Cardiac muscle cell (in vitro differentiated cells and primary cell): ENCODE measurements at places on chromosomes 16 and 17. TPM values are rescaled to one million over a fixed set of nuclear protein-coding genes. Genes with fewer than 3 reads are reported as not detected.

GRCh38 chr17:35011671-35012216 lies 31.4 kb downstream of the LIG3 start:
- DNase-seq, result no peak
- H3K4me3 ChIP-seq, result no peak overlapping the region
- H3K27me3 ChIP-seq, result no peaks in the 10 kb centered on the region
- peaks cover 6% of the 10 kb centered on the region for H3K36me3 ChIP-seq
- no peak overlapping the region for H3K27ac ChIP-seq

DNA sequence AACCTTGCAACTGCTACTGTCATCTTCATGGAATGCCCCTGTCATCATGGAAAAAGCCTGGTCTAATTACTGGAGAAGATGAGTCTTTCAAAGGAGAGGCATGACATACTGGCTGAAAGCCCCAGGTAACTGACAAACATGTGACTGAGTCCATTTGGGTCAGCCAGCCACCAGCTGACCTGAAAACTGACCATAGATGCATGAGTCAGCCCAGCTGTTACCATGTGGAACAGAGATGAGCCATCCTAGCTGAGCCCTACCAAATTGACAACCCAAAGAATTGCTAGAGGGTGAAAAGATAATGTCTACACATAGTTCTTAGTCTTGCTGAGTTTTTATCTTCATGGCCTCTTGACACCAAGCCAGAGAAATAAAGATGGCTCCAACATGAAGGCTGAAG lies 311.8 kb downstream of the UTP18 start:
- no peak for DNase-seq
- H3K27me3 ChIP-seq, result no peaks in the 10 kb centered on the region
- H3K4me1 ChIP-seq, result no peaks in the 10 kb centered on the region
- no peak overlapping the region for H3K27ac ChIP-seq
- H3K36me3 ChIP-seq, result no peaks in the 10 kb centered on the region

The SGCA gene
- polyA plus RNA-seq, result 69.9 and 90.6 TPM in 2 replicates

DNA sequence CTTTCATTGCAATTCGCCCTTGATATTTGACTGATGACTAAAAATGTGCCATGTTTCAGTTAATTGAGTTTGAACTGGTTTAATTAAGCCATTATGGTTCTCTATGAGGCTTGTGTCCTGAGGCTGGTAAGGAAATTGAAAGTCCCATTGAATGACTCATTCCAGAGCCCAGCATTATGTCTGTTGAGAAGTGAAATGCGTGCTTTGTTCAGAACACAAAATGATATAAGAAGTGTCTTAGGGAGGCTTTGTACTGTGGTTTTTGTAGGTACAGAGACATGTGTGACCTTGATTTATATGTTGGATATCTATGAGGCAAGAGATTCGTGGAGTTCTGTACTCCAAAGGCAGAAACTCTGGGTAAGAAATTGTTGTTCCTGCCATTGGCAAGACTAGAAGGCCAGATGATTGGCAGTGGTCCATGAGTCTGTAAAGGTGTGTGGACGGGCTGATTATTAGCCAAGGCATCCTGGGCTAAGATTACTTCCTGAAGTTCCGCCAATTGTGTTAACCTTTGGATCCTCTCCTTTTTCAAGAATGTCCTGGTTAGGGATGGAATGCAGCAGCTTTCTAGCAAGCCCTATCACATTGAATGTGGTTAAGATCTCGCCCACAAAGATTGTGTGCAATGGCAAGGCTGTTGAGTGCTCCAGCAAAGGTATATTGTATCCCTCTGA lies 103.7 kb downstream of the NPIPB5 start:
- no peak overlapping the region for H3K27ac ChIP-seq
- H3K27me3 ChIP-seq, result no peaks in the 10 kb centered on the region
- DNase-seq, result no peak
- no peaks in the 10 kb centered on the region for H3K36me3 ChIP-seq
- H3K4me3 ChIP-seq, result no peak overlapping the region
- H3K4me1 ChIP-seq, result no peaks in the 10 kb centered on the region

The TMEM114 gene
- not detected in 2 replicates for polyA plus RNA-seq

DNA sequence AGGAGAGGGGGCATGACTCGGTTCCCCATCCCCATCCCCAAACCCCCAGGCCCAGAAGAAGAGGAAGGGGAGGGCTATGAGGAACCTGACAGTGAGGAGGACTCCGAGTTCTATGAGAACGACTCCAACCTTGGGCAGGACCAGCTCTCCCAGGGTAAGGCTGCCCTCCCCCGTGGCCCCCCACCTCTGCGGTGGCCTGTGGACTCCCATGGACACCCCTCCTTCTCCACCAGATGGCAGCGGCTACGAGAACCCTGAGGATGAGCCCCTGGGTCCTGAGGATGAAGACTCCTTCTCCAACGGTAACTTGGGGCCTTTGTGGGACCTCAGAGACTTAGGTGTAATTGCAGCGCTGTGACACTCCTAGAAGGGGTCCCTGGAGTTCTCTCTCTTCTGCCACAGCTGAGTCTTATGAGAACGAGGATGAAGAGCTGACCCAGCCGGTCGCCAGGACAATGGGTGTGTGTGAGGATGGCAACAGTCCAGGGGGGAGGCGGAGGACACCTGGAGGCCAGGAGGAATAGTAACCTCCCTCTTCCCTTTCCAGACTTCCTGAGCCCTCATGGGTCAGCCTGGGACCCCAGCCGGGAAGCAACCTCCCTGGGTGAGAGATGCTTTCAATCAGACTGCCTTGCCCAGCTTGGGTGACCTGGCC lies 5.6 kb downstream of the CD19 start:
- no peaks in the 10 kb centered on the region for H3K36me3 ChIP-seq
- H3K4me1 ChIP-seq, result no peaks in the 10 kb centered on the region
- H3K4me3 ChIP-seq, result no peak overlapping the region
- no peaks in the 10 kb centered on the region for H3K27me3 ChIP-seq

The SDR42E1 gene
- polyA plus RNA-seq, result not detected in 2 replicates

The ZNF624 gene
- 2.5 and 3.9 TPM in 2 replicates for polyA plus RNA-seq

DNA sequence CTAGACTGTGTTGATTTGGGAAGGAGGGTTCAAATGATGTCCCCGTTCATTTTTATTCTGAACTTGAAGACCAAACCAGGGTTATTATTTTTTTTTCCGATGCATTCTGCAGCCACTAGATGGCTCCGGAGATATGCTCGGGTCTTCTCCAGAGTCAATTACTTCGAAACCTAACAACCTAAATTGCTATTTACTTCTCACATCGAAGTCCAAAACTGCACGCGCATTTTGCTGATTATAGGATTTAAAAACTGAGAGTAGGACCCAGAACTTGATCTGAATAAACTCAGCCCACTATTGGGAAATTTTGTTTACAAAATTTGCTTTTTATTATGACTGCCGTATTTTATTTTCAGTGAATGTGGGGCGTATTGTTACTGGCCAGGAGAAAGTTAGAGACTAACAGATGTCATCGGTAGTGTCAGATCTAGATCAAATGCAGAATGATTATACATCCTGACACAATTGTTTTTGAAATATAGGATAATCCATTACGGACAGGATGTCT lies 263.8 kb downstream of the HS3ST3A1 start:
- H3K27me3 ChIP-seq, result no peaks in the 10 kb centered on the region
- peak overlapping the region; percentile 8 for H3K4me3 ChIP-seq
- peak; percentile 81 for DNase-seq
- no peak overlapping the region for H3K27ac ChIP-seq

DNA sequence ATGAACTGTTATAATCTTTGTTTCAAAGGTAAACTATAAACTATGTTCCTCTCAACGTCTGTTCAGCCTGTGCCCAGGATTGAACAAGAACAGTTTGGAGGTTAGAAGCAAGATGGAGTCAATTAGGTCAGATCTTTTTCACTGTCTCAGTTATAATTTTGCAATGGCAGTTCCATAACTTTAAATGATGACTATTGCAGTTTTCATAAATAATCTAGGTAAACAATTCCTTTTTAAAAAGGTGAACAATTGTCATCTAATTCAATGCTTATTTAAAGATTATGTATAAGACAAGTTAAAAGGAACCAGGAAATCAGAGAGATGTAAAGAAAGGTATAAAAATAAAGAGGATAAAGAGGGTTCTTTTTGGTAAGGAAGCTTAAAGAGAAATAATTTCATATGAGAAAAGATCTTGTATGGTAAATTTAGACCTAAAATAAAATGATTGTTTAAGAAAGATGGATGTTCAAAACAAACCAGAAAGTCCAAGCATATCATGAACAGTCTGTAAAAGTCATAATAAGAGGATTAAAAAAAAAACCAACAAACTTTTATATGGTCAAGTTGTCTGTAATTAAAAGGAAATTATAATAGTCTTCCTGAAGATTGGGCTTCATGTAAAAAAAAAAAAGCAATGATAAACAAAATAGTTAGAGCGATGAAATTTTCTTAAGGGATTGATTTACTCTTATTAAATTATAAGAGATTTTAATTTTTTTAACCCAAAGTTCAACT lies 6.1 kb downstream of the KRTAP4-9 start:
- DNase-seq, result no peak
- H3K36me3 ChIP-seq, result no peaks in the 10 kb centered on the region
- no peaks in the 10 kb centered on the region for H3K4me1 ChIP-seq
- no peak overlapping the region for H3K4me3 ChIP-seq

DNA sequence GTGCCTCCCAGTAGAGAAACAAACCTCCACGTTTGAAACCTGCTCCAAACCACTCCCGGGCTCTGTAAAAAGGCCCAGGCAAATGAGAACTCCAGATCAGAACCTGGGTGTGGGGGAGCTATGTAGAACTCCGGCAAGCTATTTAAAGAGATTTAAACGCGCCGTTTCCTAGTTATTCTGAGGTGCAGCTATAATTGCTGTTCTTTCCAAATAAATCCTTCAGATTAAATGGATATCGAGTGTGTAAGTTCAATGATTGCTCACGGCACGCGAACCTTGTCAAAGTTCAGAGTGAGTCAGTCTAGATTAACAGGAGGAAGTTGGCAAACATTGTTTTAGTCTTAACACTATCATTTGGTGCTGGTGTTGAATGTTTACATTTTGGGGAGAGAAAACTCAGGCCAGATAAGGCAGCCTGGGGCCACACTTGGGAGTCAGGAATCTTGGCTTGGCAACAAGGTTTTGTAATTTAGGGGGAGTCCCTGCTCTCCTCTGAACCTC lies 92.9 kb upstream of the SALL1 start:
- no peak overlapping the region for H3K4me3 ChIP-seq
- H3K27me3 ChIP-seq, result no peaks in the 10 kb centered on the region
- H3K27ac ChIP-seq, result no peak overlapping the region
- no peaks in the 10 kb centered on the region for H3K36me3 ChIP-seq
- peak; percentile 50 for DNase-seq

- no peaks in the 10 kb centered on the region for H3K4me1 ChIP-seq
- no peak overlapping the region for H3K27ac ChIP-seq
These were observed 8.0 kb upstream of the KATNB1 start for GRCh38 chr16:57727610-57728009.

GRCh38 chr16:64138006-64138405 lies 983.9 kb downstream of the CDH11 start:
- no peak overlapping the region for H3K4me3 ChIP-seq
- no peaks in the 10 kb centered on the region for H3K4me1 ChIP-seq
- H3K36me3 ChIP-seq, result no peaks in the 10 kb centered on the region
- no peak for DNase-seq

DNA sequence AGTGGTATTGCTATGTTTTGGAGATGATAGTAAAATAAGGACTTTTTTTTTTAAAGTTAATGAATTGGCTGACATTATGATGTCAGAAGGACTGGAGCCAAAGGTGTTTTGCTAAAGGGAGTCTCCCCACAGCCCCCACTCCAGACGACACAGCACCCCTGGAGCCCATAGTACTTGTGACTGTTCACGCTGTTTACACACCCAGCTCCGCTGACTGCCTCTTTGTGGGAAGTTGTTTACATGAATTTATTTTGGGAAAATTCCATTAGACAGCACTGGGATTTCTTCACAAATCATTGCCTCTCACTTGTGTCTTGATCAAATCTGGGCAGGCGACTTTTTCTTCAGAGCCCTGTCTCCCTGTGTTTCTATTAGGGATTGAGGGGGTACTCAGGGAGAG lies 108.6 kb downstream of the C17orf67 start:
- H3K36me3 ChIP-seq, result no peaks in the 10 kb centered on the region
- DNase-seq, result no peak
- no peak overlapping the region for H3K4me3 ChIP-seq
- H3K27me3 ChIP-seq, result no peaks in the 10 kb centered on the region

GRCh38 chr16:84298376-84298899 lies 3.8 kb downstream of the WFDC1 start:
- peaks cover 15% of the 10 kb centered on the region for H3K4me1 ChIP-seq
- peaks cover 15% of the 10 kb centered on the region for H3K27me3 ChIP-seq
- no peak overlapping the region for H3K27ac ChIP-seq
- no peaks in the 10 kb centered on the region for H3K36me3 ChIP-seq
- DNase-seq, result no peak

GRCh38 chr16:74186561-74186971 lies 110.0 kb upstream of the PSMD7 start:
- H3K27me3 ChIP-seq, result no peaks in the 10 kb centered on the region
- H3K4me1 ChIP-seq, result no peaks in the 10 kb centered on the region
- H3K4me3 ChIP-seq, result no peak overlapping the region
- H3K27ac ChIP-seq, result no peak overlapping the region
- no peak for DNase-seq
